Suppressor macrophage (primary cell): ENCODE measurements at places on chromosomes 12 and 14.
A peak's percentile ranks its signal among the peaks of the same experiment; 100 is the strongest.

DNA sequence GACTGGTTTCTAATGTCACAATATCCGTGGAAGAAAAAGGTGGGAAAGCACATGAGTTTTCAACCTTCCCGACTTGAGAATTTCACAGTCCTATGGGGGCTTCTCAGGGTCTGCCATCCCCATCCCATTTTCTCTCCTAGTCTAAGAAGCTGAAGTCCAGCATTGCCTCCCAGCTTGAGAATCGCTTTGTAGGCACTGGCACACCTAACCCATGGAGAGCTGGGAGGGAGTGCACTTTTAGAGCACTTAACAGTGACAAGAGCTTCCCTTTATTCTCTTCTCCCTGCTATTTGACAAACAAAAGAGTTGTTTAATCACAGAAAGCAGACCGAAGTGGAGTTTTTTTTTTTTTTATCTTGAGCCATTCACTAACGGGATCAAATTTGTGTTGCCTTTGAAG, 22.8 kb upstream of the SRRM4 start:
- DNase-seq, result no peak

GRCh38 chr14:76456200-76456599, 80.3 kb downstream of the ESRRB start:
- DNase-seq, result peak; percentile 51

GRCh38 chr12:108752387-108752786, 21.1 kb upstream of the CORO1C start:
- DNase-seq, result no peak

- DNase-seq, result no peak
Measured at GRCh38 chr14:83611491-83611890, 1918.5 kb upstream of the FLRT2 start.

GRCh38 chr12:46110223-46110611, 119.8 kb upstream of the SCAF11 start:
- no peak for DNase-seq

- DNase-seq, result no peak
Measured at GRCh38 chr12:108530161-108530560, 15.1 kb downstream of the FICD start.

DNA sequence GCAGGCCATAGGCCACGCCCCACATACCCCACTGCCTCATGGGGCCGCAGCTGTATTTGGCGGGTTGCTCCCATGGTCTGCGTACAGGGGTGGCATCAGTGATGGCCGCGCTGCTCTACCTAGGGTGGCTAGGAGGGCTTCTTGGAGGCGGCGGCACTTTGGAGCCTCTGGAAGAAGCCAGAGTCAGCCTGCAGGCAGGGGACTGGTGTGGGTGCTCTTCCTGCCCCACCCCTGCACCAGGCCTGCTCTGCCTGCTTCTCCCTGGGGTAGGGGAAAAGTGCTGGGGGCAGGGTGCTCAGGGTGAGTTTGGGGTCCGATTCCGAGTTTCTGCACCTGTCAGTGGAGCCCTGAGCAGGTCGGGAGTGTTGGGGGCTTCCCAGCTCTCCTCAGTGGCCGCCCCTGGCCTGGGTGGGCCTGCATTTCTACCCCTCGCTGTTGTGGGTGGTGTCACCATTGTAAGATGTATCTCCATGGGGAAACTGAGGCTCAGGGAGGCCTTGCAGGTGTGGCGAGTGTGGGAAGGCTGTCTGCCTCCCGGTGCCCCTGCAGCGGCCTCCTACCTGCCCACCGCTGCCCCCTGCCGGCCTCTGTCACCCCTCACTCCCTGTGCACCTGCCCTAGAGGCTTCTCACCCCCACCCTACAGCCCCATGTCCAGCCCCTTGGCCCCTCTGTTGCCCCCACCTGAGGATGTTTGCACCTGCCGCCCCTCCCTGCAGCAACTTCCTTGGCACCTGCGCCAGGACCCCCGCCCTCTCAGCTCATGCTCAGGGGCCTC, 5.5 kb downstream of the CEP170B start:
- DNase-seq, result peak; percentile 17

DNA sequence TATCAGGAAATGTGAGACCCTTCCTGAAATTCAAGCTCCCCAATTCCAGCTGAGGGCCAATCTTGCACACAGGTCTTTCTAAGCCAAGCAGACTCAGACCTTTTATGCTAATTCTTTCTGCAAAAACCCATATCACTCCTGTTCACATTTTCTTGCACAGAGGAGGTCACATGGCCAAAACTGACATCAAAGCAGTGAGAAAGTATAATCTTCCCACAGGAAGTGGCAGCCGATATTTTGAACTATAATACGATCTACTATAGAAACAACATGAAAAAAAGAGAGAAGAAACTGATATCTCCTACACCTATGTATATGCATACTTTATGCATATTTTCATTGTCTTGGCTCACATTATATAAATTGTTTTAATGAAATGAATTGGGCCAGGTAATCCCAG, 132.9 kb upstream of the SSTR1 start:
- DNase-seq, result no peak

GRCh38 chr12:4440187-4440941, 5.3 kb downstream of the FGF6 start:
- DNase-seq, result no peak

DNA sequence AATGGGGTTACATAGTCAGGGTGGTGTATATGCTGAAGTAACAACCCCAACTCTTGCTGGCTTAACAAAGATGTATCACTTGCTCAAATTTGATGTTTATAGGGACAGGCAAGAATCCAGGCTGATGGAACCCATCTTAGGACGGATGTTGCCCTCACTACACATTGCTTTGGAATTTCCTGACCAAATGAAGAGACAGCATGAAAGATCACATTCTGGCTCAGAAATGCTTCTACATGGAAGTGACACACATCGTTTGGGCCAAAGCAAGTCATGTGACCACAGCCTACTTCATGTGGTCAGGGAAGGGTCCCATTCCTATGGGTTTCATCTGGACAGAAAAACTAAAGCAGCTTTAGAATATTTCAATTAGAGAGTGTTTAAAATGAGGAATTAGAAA, 345.8 kb downstream of the TMEM132D start:
- DNase-seq, result no peak

GRCh38 chr12:87323369-87323768, 705.8 kb downstream of the C12orf50 start:
- no peak for DNase-seq
